ENCODE measurements at places on chromosomes 4 and X.

DNA sequence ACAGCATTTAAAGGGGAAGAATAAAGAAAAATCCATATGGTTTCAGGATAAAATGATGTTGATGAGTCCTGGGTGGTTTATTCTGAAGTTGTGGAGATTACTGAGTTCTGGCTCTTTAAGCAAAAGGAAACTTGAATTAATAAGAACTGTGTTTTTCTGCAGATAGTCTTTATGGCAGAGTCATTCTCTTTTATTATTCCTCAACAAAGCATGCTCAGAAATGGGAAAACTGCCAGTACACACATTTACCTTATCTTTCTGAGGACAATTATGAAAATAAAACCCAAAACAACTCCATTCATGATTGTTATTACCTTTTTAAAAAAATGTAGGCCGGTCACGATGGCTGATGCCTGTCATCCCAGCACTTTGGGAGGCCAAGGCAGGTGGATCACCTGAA is 58.5 kb downstream of the ADD1 start:
- DNase-seq: no peak

- no peak for DNase-seq
Observed at GRCh38 chr4:41475402-41475801, 62.6 kb upstream of the LIMCH1 start.

DNA sequence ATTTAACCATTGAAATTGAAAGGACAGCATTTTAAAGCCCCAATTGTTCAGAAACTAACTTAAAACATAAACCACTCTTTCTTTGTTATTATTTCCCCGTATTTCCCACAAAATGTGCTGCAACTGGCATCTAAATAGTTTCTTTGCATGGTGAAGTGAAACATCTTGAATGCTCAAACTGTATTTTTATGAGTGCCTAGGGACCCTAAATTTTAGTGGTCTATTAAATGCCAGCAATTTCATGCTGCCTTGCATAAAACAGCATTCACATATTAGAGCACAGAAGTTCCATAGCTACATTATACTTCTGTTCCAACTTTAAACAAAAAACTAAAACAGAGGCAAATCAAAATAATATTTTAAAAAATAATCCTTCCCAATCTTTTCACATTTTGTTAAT is 5.4 kb downstream of the RAB28 start:
- DNase-seq: no peak

- no peak for DNase-seq
Observed at GRCh38 chrX:120029354-120029753, 48.1 kb downstream of the RHOXF2B start.

DNA sequence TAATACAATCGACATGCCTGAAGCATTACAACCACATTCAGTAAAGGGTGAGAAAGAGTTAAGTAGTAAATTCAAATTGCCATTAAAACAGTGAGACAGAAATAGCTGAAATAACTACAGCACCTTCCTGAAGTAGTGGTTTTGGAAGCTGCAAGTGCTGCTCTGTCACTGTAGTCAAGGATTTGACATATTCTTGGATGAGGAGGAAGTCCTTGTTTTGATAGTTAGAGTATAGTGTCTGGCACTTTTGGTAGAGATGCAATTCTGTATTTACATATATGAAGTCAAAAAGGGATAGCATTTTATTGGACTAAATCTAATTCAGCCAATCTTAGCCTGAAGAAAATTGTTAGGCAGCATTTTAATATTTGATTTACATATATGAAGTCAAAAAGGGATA is 1559.6 kb downstream of the TECRL start:
- no peak for DNase-seq

GRCh38 chr4:3473181-3473950 is 10.3 kb downstream of the DOK7 start:
- no peak for DNase-seq

DNA sequence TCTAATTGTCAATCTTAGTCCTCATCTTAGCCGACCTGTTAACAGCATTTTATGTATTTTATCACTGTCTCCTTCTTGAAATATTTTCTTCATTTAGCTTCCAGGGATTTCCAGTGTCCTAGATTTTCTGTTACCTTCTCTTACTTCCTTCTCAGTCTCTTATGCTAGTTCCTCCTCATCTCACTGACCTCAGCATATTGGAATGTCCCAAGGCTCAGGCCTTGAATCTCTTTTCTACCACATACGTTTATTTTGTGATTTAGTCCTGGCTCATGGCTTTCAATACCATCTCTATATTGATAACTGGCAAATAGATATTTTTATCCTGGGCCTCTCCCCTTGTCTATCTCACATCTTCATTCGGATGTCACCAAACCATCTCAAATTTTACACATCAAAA is 61.1 kb downstream of the IQCM start:
- no peak for DNase-seq

DNA sequence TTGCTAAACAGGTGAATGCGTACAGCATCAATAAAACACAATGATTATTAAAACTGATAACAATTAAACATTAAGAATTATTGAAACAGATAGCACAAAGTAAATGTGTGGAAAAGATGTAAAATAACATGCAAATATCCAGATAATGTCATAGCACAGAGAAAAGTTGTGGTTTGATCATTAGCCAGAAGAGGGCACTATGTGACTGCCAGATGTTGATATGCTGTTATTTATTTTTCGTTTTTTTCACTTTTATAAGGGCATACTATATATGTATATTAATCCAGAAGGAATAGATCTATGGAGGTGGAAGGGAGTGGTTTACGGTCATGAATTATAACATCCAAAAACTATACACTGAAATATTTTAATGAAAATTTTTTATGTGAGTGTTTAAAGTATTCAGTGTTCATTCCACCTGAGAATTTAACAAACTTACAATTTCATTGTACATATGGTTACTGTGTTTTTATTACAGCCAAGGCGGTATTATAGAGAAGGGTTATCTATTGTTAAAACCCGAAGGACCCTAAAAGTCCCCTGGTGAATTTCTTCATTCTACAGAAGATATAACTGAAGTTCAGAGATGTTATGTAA is 211.9 kb upstream of the UGT8 start:
- DNase-seq: no peak

DNA sequence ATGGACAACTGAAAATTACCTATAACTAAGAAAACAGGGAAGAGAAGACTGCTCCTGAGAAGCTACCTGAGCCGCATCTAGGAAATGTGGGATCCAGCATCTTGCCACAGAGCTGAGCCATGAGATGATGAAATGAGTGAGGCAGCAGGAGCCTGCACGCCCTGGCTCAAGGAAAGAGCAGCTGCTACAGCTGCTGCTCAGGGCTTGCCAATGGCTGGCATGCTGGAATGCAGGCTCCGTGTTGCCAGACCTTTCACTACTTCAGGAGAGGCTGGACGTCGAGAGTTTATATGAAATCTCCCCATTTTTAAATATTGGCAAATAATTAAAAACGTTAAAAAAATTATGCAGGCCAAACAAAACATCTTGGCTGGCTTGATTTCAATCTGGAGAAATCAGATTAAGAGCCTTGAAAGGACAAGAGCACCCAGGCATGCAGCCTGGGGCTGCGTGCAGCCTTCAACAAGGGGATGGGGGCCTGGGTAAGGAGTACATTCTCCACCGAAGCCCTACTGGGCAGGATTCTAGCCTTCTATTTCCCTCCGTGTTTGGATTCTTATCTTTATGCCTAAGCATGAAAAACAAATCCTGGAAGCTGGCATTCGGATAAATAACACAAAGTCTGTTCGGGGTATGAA is 227.6 kb downstream of the NR3C2 start:
- no peak for DNase-seq

GRCh38 chr4:93394545-93395081 is 433.9 kb upstream of the ATOH1 start:
- DNase-seq: no peak

- no peak for DNase-seq
Observed at GRCh38 chrX:11296051-11296450, 2.8 kb downstream of the AMELX start.

GRCh38 chr4:74431113-74431826 is 13.7 kb upstream of the AREG start:
- DNase-seq: no peak

DNA sequence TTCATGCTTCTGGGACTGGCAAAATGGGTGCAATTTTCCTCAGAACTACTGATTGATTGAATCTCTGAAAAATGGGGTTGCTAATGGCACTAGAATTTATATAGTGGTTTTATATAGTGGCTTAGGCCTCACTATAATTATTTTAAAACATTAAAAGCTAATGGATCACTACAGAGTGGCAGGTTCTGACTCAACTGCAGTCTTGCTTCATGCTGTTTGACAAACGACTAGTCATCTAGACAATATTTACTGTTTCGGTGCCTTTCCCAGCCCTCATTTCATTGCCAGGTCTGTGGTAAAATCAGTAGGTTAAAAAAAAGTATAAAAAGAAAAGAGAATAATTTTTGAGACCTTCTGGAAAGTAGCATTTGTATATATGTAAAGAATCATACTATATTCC is 352.8 kb upstream of the ATOH1 start:
- no peak for DNase-seq

DNA sequence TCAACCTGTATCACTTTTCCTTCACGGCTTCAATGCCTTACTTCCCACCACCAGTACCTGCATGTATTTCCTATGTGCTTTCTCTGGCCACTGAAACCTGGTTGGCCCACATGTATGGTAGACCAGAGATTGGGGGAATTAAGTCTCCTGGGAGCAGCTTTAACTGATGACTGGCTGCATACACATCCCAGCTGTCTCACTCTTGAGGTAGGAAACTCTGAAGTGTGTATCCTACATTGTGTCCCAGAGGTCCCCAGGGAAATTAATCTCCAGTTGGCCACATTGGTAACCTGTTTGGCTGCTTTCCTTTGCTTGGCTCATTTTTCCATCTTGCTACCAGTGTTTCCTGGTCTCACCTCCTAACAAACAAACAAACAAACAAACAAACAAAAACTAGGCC is 124.4 kb downstream of the ZNF827 start:
- no peak for DNase-seq

DNA sequence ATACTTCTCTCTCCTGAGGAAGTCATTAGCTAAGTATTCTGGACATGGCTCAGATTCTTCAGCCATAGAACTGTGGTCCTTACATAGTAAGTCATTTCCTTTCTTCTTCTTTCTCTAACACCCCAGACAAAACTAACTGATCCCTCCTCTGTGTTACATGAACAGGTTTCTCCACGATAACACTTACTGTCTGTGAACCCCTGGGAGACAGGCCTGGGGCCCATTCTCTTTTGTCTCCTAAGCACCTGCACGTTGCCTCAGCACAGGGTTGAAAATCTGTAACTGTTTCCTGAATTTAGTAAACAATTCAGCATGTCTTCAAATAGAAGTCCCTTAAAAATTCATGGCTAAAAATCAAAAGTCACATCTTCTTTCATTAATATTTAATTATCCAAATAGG is 24.7 kb downstream of the APBB2 start:
- DNase-seq: no peak

DNA sequence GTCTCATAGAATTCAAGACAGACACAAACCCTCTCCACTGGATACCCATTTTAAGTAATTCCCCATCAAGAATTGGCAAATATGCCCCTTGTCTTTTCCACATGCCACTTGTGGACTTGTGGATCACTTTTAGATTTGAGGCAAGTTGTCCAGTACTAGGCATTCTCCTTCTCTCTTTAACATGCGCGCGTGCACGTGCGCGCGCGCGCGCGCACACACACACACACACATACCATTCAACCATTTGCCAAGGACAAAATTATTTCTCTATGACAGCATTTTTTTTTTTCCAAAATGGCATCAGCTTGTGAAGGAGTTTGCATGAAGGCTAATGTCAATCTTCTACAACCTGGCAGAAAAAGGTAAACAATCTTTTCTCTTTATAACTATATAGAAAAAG is 1325.7 kb upstream of the IGFBP7 start:
- no peak for DNase-seq

DNA sequence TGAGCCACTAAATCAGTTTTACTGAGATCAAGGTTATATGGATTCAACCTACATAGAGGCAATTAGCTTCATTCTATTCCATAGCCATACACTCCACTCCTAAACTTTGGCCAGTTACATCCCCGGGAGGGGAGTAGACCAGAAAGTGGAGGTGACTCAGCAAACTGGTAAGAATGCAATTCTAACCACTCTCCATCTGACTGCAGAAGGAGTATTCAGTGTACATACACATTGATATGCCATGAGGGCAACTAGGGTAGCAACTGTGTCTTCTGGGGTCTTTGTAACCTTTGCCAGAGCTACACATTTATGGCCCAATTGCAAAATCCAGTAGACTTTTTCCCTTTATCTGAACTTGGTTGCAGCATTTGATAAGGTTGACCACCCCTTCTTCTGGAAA is 7.6 kb downstream of the SLC25A43 start:
- no peak for DNase-seq

- no peak for DNase-seq
Observed at GRCh38 chr4:42656679-42656943, 294 bp downstream of the ATP8A1 start.

DNA sequence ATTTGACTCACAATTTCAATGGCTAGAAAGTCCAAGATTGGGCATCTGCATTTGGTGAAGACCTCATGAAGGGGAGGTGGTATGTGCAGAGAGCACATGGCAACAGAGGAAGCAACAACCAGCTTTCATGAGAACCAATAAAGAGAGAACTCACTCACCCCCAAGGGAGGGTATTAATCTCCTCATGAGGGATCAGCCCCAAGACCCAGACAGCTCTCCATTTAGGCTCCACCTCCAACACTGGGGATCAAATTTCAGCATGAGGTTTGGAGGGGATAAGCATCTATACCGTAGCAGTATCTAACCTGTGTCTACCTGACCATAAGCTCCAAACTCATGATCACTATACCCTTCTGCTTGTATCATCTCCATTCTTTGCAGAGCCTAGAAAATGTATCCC is 9.3 kb upstream of the TBC1D19 start:
- no peak for DNase-seq

- DNase-seq: no peak
Observed at GRCh38 chrX:118847676-118848075, 24.1 kb downstream of the ZCCHC12 start.

DNA sequence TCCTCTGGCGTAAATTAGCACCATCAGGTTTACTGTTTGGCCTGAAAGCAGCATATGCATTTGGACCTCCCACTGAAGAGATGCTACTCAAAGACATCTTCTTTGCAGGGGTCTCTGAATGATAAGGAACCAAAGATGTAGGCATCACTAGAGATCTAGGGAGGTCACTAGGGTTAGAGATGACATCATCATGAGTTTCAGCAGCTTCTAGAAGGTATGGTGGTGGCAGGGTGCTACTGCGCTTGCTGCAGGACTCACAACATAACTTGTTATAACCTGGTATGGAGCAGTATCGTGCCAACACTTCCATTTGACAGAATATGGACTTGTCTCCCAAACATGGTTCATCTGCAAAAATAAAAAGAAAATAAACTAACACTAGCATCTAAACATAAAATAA is 251.6 kb downstream of the NPFFR2 start:
- DNase-seq: no peak

DNA sequence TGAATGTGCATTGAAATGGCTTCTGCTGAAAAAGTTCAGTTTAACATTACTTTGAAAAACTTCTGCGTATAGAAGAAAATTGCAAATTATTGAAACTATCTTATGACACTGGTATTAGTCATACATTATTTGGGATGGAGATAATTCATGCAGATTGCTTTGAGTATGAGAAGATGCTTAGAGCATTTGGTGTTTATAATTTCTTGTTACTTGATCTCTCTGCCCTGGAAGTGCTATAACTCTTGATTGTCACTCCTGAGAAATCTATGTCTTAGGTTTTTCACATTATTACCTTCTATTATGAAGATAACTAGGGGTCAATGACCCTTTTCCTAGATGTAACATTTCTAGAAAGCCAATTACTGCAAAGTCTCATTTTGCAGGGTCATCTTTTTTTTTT is 36.4 kb downstream of the TMEM131L start:
- DNase-seq: no peak

- DNase-seq: no peak
Observed at GRCh38 chr4:153564630-153565525, 98.7 kb downstream of the TMEM131L start.
